ENCODE measurements at places on chromosomes 2 and 18. TPM values are rescaled to one million over a fixed set of nuclear protein-coding genes. Genes with fewer than 3 reads are reported as not detected.
A peak's percentile ranks its signal among the peaks of the same experiment; 100 is the strongest.

GRCh38 chr2:167177196-167177595 lies 288.9 kb downstream of the XIRP2 start:
- H3K4me3 ChIP-seq: no peak overlapping the region
- H3K36me3 ChIP-seq: no peaks in the 10 kb centered on the region
- no peak overlapping the region for H3K27ac ChIP-seq
- H3K4me1 ChIP-seq: no peaks in the 10 kb centered on the region
- H3K27me3 ChIP-seq: no peaks in the 10 kb centered on the region
- no peak for DNase-seq

DNA sequence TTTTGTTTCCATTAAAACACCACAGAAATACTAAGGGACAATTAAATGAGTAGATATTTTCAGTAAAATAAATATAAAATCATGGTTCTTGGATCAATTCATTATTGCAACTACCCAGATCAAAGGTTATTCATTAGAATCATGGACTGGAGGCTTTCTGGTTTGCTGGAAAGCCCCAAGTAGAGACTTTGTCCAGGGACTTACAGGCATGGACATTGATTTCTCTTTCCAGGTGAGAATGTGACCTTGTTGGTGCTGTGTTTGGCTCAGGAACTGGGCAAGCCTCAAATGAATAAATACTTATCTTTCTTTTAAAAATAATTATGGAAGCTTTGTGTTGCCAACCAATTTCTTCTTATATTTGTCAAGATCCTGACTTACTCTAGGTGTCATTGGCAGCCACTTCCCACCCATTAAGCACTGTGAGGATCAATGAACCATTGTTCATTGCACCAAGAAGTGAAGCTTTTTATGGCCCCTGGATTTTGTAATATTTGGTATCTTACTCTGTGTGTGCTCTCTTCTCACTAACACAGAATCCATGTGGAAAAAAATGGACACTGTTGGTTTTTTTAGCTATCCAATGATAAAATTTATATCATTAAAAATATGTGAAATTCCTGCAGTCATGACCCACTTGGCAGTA lies 205.8 kb upstream of the NRXN1 start:
- H3K27me3 ChIP-seq: no peaks in the 10 kb centered on the region
- no peak for DNase-seq
- H3K36me3 ChIP-seq: no peaks in the 10 kb centered on the region
- no peak overlapping the region for H3K4me3 ChIP-seq
- no peaks in the 10 kb centered on the region for H3K4me1 ChIP-seq

- no peak for DNase-seq
- no peaks in the 10 kb centered on the region for H3K4me1 ChIP-seq
- H3K36me3 ChIP-seq: no peaks in the 10 kb centered on the region
- no peak overlapping the region for H3K27ac ChIP-seq
- no peaks in the 10 kb centered on the region for H3K27me3 ChIP-seq
- H3K4me3 ChIP-seq: no peak overlapping the region
These were observed 16.5 kb downstream of the LPIN1 start for GRCh38 chr2:11762799-11763461.

DNA sequence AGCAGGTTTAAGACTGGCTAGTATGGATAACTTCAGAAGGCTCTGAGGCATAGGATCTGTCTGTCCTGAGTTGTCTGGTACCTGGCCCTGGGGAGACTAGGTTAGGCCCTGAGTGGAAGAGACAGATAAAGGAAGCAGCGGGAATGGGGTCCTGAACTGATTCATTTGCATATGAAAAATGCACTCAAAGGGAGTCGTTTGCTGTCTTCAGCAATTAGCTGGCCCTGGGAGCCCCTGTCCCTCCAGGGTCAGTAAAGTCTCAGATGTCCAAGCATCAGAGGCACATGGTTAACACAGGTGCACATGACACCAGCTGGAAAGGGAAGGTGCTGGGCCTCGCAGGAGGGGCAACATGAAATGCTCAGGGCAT lies 172.4 kb downstream of the ACOXL start:
- no peaks in the 10 kb centered on the region for H3K36me3 ChIP-seq
- no peak for DNase-seq
- no peaks in the 10 kb centered on the region for H3K27me3 ChIP-seq
- H3K27ac ChIP-seq: no peak overlapping the region
- H3K4me1 ChIP-seq: peaks cover 2% of the 10 kb centered on the region

DNA sequence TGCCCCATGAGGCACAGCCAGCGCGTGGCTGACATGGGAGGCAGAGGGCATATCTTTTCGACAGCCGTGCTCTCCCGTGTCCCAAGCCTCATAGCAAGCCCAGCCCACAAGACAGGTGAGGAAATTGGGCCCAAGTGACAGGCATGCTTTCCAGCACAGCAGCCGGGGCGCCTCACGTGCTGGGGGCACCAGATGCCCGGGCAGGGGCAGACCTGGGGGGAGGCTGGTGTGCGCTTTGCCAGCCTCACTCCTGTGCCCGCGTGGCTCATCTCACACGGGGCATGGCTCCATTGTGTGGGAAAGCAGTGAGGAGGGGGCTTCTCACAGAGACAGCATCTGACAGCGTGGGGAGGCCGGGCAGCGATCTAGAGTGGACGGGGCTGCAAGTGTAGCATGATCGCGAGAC lies 93.2 kb downstream of the USP40 start:
- peaks cover 6% of the 10 kb centered on the region for H3K4me1 ChIP-seq
- H3K4me3 ChIP-seq: no peak overlapping the region
- H3K27me3 ChIP-seq: no peaks in the 10 kb centered on the region
- no peaks in the 10 kb centered on the region for H3K36me3 ChIP-seq
- no peak overlapping the region for H3K27ac ChIP-seq
- DNase-seq: no peak

- H3K4me1 ChIP-seq: no peaks in the 10 kb centered on the region
- DNase-seq: peak; percentile 73
- H3K27me3 ChIP-seq: peaks cover 2% of the 10 kb centered on the region
- no peaks in the 10 kb centered on the region for H3K36me3 ChIP-seq
- H3K27ac ChIP-seq: no peak overlapping the region
These were observed 94.4 kb upstream of the TGFA start for GRCh38 chr2:70647873-70648481.

GRCh38 chr2:160214461-160215445 lies 14.7 kb upstream of the ITGB6 start:
- no peaks in the 10 kb centered on the region for H3K36me3 ChIP-seq
- H3K27me3 ChIP-seq: no peaks in the 10 kb centered on the region
- H3K4me3 ChIP-seq: no peak overlapping the region
- H3K27ac ChIP-seq: no peak overlapping the region
- no peaks in the 10 kb centered on the region for H3K4me1 ChIP-seq
- no peak for DNase-seq

GRCh38 chr2:30271301-30271700 lies 40.0 kb downstream of the LBH start:
- no peaks in the 10 kb centered on the region for H3K36me3 ChIP-seq
- DNase-seq: no peak

GRCh38 chr2:198106621-198107385 lies 302.4 kb downstream of the PLCL1 start:
- no peaks in the 10 kb centered on the region for H3K36me3 ChIP-seq
- H3K4me1 ChIP-seq: no peaks in the 10 kb centered on the region
- no peaks in the 10 kb centered on the region for H3K27me3 ChIP-seq
- no peak overlapping the region for H3K4me3 ChIP-seq

DNA sequence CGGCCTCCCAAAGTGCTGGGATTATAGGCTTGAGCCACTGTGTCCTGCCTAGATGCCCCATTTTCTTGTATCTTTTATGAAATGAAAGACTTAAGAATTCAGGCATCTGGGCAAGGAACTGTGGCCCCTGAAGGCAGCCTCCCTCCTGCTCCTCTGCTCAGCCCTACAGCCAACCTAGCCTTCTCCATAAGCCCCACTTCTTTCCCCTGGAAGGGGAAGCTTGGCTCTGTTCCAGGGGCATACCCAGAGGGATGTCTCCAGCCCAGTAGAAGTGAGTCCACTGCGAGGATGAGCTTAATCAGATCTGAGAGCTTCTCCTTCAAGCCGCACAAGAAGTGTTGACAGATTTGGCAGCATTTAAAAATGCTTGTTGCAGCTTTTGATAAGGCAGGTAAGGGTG lies 39.7 kb downstream of the RHOB start:
- H3K27ac ChIP-seq: no peak overlapping the region
- DNase-seq: no peak
- H3K4me3 ChIP-seq: no peak overlapping the region
- H3K4me1 ChIP-seq: peaks cover 13% of the 10 kb centered on the region

GRCh38 chr2:42847596-42848151 lies 55.3 kb upstream of the HAAO start:
- no peak overlapping the region for H3K27ac ChIP-seq
- no peak for DNase-seq
- no peaks in the 10 kb centered on the region for H3K27me3 ChIP-seq
- H3K4me3 ChIP-seq: no peak overlapping the region
- no peaks in the 10 kb centered on the region for H3K4me1 ChIP-seq

DNA sequence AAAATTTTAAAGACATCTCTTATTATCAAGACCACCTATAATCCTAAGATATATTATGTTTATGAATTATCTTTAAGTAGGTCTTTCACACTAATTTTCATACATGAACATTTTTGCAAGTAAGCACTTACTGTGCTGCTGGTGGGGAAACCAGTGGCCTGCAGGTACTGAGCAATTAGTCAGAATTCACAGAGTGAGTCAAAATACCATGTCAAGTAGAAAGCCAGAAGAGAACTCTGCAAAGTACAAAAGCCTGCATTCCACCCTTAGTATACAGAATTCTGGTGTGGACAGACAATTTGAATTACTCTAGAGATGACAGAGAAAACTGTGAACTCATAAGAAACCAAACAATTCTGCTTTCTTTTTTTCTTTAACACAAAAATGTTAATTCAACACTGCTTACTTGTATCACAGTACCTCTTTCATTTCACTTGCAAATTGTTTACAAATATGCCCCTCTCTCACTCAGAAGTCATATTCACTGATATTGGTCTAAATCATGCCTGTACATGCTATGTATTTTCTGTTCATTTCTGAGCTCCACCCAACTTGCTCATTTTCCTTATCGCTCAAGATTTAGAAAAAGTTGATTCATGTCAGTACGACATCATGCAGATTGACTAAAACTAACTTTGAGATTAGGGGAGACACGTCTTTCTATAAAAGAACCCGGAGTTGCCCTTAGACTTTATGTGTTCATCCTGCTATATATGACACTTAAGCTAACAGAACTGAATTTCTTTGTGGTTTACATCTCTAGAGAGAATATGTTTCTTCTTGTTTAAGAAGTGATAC lies 182.9 kb downstream of the IKZF2 start:
- no peaks in the 10 kb centered on the region for H3K27me3 ChIP-seq
- no peak overlapping the region for H3K27ac ChIP-seq
- DNase-seq: no peak
- H3K4me3 ChIP-seq: no peak overlapping the region

DNA sequence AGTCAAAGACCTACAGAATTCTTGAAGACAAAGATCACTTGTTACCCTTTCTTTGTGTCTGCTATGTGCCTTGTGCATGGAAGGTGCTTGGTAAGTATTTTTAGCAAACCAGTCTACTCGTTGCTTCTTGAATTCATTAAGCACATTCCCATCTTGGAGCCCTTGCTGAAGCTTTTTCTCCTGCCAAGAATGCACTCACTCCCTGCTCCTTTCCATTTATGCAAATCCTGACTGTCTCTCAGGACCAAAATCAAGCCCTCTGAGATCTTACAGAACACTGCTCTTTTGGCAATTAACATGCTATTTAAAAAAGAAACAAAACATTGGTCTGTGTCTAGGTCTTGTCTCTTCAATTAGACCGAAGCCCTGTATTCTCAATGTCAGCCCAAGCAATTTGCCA lies 75.8 kb downstream of the CLHC1 start:
- no peak overlapping the region for H3K4me3 ChIP-seq
- H3K36me3 ChIP-seq: no peaks in the 10 kb centered on the region
- H3K27me3 ChIP-seq: no peaks in the 10 kb centered on the region
- peaks cover 13% of the 10 kb centered on the region for H3K4me1 ChIP-seq
- no peak for DNase-seq

DNA sequence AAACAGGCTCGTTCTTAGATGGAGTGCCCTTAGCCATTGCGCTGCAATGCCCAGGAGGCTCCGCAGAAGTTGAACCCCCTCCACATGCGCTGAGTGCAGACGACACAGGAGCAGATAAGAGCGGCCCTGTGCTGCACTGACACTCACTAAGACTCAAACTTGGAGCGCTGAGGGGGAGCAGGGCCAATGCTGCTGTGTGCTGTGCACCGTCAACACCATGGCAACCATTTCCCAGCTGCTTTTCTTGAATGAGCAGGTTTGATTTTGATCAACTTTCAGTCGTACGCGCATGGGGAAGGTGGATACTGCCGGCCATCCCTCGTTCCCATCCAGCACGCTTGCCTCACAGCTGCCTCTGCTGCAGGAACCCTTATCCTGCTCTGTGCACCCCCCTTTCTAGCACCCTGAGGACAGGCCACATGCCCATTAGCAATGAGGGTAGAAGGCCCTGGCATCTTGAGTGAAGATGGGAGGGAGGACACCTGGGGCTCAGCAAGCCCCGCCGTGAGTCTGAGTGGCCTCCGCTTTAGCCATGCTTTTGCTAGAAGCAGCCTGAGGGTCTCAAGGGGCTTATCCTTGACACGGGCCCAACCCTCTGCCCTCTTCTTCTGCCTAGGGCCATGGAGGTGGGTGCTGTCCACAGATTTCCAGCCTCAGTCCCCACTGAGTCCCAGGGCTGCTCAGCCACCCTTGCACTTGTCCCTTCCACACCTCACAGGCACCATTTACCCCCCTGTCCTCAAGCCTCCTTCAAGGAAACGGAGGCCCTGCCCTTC lies 271.9 kb downstream of the PHLPP1 start:
- no peaks in the 10 kb centered on the region for H3K36me3 ChIP-seq
- peak; percentile 43 for DNase-seq
- H3K27me3 ChIP-seq: no peaks in the 10 kb centered on the region
- H3K4me1 ChIP-seq: no peaks in the 10 kb centered on the region
- H3K27ac ChIP-seq: no peak overlapping the region

GRCh38 chr2:199932312-199932855 lies 21.3 kb downstream of the C2orf69 start:
- no peak overlapping the region for H3K27ac ChIP-seq
- H3K36me3 ChIP-seq: peaks cover 20% of the 10 kb centered on the region
- no peak overlapping the region for H3K4me3 ChIP-seq
- H3K4me1 ChIP-seq: no peaks in the 10 kb centered on the region
- no peaks in the 10 kb centered on the region for H3K27me3 ChIP-seq

MTCL1 gene
- 62.0 TPM for total RNA-seq

SLC8A1 gene
- 3.2 TPM for total RNA-seq

TUBA4B gene
- total RNA-seq: not detected

BUB1 gene
- total RNA-seq: 118 TPM

SCN3A gene
- not detected for total RNA-seq

POTEC gene
- total RNA-seq: 0.07 TPM

TUBB8B gene
- 0.36 TPM for total RNA-seq

ASB18 gene
- not detected for total RNA-seq

RAPH1 gene
- total RNA-seq: 27.4 TPM

PCARE gene
- not detected for total RNA-seq

REG1B gene
- not detected for total RNA-seq
